ENCODE measurements at places on chromosomes 5 and 9. TPM values are rescaled to one million over a fixed set of nuclear protein-coding genes. Genes with fewer than 3 reads are reported as not detected.

UQCRQ gene
- total RNA-seq: 76.0 TPM

OR1Q1 gene
- total RNA-seq: not detected

CDC20B gene
- not detected for total RNA-seq

TAF1L gene
- not detected for total RNA-seq

NFIB gene
- total RNA-seq: 26.2 TPM

GPR21 gene
- total RNA-seq: 1.4 TPM

Data from osteoblast (primary cell).